IMR-90 (cell line): ENCODE measurements at places on chromosomes 3 and 15. TPM values are rescaled to one million over a fixed set of nuclear protein-coding genes. Genes with fewer than 3 reads are reported as not detected.

DNA sequence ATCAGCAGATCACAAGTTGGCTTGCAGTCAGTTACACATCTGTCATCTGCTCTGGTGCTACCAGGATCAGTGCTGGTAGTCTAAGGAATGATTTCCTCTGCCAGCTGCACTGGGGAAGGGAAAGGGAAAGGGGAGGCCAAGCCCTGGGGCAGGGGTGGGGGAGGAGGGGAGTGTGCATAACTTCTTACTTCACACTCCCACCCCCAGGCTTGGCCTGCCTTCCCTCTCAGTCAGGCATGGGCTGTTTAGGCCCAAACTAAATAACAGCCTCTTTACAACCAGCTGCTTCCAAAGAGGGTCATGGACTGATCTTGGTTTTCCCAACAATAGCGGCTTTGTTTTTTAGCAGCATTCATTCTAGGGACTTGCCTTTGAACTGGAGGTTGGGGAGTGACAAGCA, 86.1 kb upstream of the PSMD6 start:
- DNase-seq, result no peak

DNA sequence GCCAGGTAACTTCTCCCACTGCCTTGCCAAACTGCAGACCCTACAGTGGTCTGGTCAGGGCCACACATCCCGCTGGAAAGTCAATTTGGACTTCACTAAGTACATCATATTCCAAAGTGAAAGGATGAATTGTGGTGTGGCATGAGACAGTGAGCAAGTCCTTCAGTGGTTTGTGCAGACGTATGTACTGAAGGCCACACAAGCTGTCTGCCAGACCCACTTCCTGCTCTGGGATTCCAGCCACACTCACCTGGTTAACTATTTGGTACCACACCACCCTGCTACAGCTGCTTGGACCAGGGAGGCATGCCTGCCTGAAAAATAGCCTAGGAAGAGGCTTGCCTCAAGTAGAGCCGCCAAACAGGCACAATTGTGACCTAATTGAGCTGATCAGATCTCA, 94.1 kb upstream of the STRIT1 start:
- no peak for DNase-seq

GRCh38 chr3:15563190-15563589, 38.2 kb downstream of the HACL1 start:
- DNase-seq, result peak; percentile 6

GRCh38 chr15:51720201-51720995, 17.1 kb downstream of the LYSMD2 start:
- no peak for DNase-seq

GRCh38 chr3:180180795-180181194, 144.1 kb upstream of the PEX5L start:
- peak; percentile 36 for DNase-seq

Gene CXCR6
- under 0.01 TPM in 1 of 2 replicates, not detected in the other for total RNA-seq

Gene CFAP44
- total RNA-seq, result 0.90 and 1.9 TPM in 2 replicates
